ENCODE measurements at places on chromosomes 12 and 14. TPM values are rescaled to one million over a fixed set of nuclear protein-coding genes. Genes with fewer than 3 reads are reported as not detected.

DNA sequence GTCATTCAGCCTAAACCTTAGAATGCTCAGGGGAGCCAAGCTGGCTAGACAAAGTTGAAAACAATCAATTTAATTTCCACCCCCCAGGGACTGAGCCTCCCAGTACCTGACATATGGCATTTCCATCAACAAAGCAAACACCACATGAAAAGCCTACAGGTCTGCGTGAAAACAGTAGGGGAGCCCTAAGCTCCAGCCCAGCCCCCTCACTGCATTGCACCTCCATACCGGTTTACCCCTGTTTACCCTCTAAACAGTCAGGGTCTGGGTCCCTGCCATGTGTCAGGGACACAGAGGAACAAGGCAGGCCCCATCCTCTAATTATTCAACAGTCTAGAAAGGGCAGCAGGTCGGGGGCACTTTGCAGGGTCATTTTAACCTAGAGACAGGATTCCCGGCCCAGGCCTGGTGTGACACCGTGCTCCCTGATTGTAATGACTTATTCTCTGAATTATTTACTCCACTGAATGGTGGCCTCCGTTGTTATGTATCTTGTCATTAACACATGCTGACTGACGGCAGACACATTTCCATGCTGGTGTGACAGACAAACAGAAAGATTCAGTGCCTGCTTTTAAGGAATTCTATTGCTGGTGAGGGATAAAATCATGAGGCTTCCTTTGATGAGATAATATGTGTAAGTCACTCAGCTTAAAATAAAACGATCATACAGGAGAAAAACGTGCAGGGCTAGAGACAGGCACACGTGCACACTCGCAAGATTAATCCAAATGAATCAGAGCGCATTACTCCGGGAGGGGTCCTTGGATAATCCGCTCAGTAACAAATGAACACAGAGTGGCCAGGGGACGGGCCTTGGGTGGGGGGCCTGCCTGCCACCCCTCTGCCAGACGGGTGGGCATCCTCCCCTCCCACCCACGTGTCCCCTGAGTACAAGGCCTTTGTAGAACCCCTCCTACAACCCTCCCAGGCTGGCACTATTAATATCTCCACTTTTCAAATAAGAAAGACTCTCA lies 23.2 kb downstream of the CCDC88C start:
- DNase-seq: no peak
- H3K4me3 ChIP-seq: peak overlapping the region; percentile 87
- H3K27ac ChIP-seq: peak overlapping the region; percentile 91

GRCh38 chr14:79137836-79138235 lies 967.7 kb downstream of the NRXN3 start:
- H3K4me1 ChIP-seq: no peaks in the 10 kb centered on the region
- no peak for DNase-seq
- H3K27me3 ChIP-seq: no peaks in the 10 kb centered on the region
- H3K36me3 ChIP-seq: no peaks in the 10 kb centered on the region

- no peaks in the 10 kb centered on the region for H3K27me3 ChIP-seq
- H3K27ac ChIP-seq: no peak overlapping the region
- no peak overlapping the region for H3K4me3 ChIP-seq
- no peak for DNase-seq
Observed at GRCh38 chr14:30691751-30692398, 69.8 kb downstream of the SCFD1 start.

- H3K27me3 ChIP-seq: peaks cover 7% of the 10 kb centered on the region
- H3K4me3 ChIP-seq: no peak overlapping the region
- no peaks in the 10 kb centered on the region for H3K36me3 ChIP-seq
- no peaks in the 10 kb centered on the region for H3K4me1 ChIP-seq
- no peak overlapping the region for H3K27ac ChIP-seq
Observed at GRCh38 chr12:26264215-26264838, 69.0 kb downstream of the SSPN start.

DNA sequence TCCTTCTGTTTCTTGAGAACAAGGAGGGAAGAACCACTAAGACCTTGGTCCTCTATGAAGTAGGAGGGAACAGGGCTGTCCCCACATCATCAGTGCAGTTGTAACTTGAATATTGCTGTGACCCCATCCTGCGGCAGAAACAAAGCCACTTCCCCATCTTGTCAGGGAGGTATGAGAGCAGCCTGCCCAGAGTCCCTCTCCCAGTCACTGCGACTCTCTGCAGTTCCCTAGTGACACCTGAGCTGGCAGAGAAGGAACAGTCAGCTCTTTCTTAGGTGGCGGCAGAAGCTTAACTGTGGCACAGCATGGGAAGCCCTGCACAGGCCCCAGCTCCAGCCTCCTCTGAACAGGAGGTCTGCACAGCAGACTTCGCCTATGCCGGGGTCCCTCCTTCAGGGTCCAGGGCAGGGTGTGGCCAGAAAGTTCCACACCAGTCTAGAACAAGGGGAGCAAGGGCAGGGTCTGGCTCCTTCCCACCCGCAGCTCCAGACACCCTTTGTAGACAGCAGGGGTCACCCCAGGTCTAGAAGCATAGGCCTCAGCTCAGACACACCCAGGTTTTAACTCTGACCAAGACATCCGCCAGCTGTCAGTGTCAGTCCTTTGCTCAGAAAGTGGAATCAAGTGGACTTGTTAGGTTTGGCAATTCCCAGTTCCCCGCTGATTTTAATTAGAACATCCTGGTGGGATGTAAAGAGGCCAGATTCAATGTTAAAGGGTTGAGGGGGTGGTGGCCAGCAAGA lies 36.8 kb downstream of the DEGS2 start:
- H3K4me3 ChIP-seq: no peak overlapping the region
- DNase-seq: no peak
- H3K36me3 ChIP-seq: peaks cover 9% of the 10 kb centered on the region
- H3K4me1 ChIP-seq: peaks cover 8% of the 10 kb centered on the region
- H3K27ac ChIP-seq: no peak overlapping the region

DNA sequence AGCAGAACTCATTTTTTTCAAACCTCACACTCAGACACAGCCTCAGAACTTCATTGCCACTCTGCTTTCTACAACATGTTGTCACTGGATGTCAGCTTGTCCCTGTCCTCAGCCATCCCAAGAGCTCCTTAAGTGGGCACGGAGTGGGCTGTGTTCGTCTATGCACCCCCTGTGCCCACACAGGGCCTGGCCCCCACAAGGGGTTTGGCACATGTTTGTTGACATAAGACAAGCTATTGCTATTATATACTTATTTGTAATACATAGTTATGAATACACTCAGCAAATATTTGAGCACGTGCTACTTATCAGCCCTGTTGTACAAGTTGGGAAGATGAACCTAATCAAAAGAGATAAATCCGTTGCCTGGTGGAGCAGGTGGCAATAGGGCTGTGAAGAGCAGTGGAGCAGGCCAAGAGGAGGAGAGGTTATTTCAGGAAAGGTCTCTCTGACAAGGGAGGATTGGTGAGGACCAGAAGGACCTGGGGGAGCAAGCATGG lies 4.3 kb upstream of the BDKRB1 start:
- no peak overlapping the region for H3K4me3 ChIP-seq
- H3K36me3 ChIP-seq: no peaks in the 10 kb centered on the region
- H3K27ac ChIP-seq: no peak overlapping the region
- H3K4me1 ChIP-seq: no peaks in the 10 kb centered on the region

DNA sequence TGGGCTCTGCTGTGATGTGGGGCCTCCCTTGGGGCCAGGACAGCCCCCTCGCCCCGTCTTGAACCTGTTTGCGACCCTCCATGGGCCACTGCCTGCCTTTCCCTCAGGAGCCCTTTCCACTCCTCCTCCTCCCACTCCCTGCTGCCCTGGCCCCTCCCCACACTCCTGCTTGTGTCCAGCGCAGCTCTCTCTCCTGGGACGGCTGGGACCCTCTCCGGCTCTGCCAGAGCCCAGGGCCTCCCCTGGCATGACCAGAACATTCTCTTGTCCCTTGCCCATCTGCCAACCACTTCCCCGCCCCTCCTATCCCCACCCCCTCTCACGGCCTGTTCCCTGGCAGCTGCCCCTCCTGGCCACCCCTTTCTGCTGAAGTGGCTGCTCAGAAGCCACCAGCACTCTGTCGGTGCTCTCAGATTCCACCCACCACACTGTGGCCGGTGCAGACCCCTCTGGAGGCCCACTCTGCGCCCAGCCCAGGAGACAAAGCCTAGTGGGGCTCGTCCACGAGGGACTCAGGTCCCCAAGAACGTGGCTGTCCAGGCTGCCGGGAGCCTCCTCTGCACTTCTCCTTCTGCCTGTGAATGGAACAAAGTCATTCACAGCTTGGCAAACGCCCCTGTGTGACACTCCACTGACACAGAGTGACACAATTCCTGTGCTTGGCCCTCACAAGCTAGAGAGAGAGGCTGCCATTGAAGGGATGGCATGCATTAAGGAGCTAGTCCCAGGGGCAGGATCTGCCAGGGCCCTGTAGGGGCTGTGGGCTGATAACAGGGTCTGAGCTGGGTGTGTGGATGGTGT lies 1.4 kb downstream of the ASPG start:
- no peak overlapping the region for H3K27ac ChIP-seq
- DNase-seq: no peak
- H3K4me3 ChIP-seq: peak overlapping the region; percentile 17
- peaks cover 8% of the 10 kb centered on the region for H3K27me3 ChIP-seq

DNA sequence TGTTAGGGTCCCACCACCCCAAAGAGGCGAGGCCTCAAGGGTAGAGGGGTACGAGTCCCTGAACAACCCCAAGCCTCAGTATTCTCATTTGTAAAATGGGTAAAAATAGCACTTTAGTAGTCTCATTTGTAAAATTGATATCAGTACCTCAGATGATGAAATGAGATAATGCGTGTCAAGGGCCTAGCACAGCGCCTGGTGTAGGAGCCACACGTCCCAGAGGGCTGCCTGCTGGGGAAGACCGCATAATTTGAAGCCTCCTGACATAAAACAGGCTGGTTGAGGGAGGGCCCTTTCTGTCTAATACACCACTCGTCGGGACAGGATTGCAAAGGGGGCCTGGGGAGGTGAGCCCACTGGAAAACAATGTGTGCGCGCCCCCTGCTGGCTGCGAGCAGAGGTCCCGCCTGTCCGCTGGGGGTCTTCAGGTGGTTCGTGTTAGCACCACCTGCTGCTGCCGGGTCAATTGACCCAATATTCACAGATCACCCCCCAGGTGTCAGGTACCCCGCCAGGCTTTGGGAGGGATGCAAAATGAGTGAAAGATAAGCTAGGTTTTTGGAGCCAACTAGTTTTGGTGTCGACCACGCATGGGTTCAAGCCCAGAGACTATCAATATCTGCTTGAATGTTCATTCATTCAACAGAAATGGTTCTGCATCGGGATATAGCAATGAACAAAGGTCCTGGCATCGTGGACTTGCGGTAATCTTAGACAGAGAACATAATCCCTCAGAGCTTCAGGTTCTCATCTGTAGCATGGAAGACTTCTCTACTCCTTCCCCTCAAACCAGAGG lies 24.7 kb upstream of the IRF2BPL start:
- peaks cover 17% of the 10 kb centered on the region for H3K4me1 ChIP-seq
- H3K27me3 ChIP-seq: no peaks in the 10 kb centered on the region
- peak overlapping the region; percentile 32 for H3K4me3 ChIP-seq
- DNase-seq: peak; percentile 82

ANO4 gene
- total RNA-seq: not detected

MUCL1 gene
- not detected for total RNA-seq

LALBA gene
- not detected for total RNA-seq
